ENCODE measurements at places on chromosomes 1 and 21.

- no peak for DNase-seq
These were observed 35.7 kb upstream of the ARHGAP29 start for GRCh38 chr1:94273111-94273510.

DNA sequence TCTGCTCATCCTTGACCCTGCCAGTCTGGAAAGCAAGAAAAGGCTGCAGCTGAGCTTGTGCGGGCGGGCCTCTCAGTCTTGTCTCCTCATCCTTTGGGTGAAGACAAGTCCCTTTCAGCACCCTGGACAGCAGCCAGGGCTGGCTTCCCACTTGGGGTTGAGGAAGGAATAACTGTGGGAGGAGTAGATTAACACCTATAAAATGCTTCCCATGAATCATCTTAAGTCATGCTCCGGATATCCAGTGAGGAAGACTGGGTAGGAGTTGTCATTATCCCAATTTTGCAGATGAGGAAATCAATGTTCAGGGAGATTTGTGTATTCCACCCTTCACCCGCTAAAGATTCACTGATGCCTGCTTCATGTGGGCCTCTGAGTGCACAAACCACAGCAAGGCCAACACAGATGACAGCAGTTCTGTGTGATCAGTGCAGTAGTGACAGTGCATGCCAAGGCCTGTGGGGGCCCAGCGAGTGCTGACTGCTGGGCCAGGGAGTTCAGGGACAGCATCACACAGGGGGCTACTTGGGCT, 20.1 kb upstream of the COL16A1 start:
- DNase-seq: no peak

DNA sequence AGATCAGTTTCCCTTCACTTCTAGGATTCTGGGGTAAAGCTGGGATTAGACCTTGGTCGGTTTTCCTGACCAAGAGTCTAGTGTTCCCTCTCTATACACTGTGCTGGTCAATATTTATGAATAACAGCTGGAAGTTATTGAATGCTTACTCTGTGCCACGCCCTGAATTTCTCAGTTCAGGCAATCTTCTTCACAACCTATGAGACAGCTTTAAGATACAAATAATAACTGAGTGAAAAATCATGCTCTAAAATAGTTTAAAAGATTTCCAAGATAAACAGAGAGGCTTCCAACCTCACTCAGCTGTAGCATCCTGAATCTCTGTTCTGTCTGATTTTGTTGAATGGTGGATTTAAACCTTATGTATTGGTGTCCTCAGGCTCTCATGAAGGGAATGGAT, 72.2 kb downstream of the GNG12 start:
- DNase-seq: no peak

- no peak for DNase-seq
These were observed 31.8 kb upstream of the PLD5 start for GRCh38 chr1:242556276-242556675.

DNA sequence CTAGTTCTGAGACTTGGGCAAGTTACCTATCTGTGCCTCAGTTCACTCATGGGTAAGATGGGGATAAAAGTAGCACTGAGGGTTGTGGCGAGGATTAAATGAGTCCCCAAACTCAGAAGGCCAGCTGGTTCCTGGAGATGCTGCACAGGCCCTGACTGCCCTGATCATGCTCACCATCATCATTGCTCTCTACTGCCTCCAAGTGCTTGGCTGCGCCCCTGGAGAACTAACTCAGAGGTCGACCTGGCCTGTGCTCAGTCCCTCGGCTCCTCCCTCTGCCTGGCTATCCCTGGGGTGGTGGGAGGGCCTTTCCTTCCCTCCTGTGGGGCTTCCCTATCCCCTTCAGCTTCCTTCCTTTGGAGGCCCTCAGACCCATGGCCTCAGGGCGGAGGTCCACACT, 5.6 kb downstream of the SLC5A9 start:
- no peak for DNase-seq
